Renal pelvis (tissue), 12 donors: ENCODE measurements at places on chromosomes 2 and 18.

DNA sequence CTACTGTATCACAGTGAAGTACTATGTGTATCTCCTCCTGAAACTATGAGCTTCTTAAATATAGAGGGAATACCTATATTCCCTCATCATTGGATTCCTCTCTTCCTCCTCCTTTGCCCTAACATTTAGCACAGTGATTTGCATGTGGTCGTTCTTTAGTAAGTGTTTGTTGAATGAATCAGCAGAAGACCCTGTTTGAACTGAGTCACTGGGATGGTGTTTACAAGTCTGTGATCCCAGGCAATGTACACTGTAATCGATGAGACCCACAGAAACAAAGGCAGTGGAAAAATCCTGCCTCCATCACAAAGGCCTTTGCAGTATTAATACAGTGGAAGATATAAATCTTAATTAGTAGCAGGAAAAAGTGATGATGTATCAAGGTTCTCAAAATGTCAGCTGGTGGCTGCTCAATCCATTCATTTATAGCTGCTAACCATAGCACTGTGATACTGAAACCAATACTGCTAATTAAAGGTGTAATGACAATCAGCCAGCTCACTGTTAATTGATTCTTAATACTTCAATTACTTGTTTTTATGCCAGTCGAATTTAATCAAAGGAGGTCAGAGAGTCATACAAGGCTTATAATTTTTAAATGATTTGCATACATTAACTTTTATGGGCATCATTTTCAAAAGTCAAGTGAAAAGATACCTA lies 20.8 kb upstream of the MYO3B start:
- DNase-seq, result no peak

DNA sequence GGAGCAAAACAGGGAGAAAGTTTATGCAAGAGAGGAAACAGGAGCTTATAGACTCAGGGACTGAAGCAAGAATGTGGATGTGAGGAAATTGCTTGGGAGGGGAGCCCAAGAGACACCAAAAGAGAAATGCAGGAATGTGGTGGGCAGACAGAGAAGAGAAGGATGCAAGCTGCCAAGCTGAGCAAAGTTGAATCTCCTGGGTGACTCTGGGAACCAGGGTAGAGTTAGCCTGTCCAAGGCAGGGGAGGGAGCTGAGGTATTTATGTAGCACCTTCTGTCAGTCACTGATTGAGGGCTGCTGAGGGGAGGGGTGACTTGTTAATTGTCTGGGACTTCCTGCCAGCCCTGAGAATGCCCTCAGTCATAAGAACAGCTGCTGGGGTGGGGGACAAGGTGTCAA lies 464.3 kb downstream of the NBAS start:
- no peak for DNase-seq

DNA sequence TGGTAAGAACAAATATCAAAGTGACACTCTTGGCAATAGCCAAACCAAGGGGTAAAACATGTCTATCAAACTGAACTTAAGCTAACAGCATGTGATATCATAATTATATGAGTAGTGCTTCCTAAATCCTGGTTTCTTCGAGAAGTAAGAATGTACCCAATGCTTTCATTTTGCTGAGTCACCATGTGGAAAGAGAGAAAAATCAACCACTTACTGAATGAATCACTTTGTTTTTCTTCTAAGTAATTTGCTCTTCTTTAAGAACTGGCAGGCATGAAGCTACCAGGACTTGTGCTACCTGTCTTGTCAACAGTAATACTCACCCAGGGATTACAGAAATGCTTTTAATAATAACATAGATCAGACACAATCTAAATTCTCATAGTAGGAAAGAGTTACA lies 19.0 kb upstream of the DUSP19 start:
- DNase-seq, result no peak

DNA sequence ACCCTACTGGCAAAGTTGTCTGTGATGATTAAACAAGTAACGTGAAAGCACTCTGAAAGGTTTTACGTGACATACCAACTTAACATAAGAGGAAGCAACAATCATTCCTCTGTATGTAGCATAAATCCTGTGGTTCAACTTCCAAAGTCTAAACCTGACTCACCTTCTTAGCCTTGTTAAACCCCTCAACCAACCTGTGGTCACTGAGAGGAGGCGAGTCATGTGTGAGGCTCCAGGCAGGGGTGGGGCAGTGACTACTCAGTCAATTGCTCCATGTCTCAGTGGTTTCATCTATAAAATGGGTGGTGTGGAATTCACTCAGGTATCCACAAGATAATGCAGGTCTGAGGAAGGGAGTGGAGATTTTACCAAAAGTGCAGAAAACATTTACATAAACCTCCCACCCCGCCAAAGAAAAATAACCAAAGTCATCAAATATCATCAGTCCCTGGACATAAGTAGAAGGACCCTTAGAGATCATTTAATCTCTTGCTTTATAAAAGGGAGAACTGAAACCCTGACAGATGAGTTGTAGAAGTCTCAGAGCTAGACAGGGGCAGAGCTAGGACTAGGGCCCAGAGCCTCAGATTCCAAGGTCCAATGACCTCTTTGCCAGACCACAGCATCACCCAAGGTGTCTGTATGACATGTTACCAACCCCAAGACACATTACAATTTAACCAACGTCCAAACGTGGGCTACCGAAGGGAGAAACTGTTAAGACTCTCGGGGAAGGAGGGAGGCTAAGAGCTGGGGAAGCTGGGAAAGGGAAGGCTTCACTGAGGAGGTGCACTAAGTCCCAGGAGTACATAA lies 3.7 kb upstream of the PCBP1 start:
- DNase-seq, result no peak

DNA sequence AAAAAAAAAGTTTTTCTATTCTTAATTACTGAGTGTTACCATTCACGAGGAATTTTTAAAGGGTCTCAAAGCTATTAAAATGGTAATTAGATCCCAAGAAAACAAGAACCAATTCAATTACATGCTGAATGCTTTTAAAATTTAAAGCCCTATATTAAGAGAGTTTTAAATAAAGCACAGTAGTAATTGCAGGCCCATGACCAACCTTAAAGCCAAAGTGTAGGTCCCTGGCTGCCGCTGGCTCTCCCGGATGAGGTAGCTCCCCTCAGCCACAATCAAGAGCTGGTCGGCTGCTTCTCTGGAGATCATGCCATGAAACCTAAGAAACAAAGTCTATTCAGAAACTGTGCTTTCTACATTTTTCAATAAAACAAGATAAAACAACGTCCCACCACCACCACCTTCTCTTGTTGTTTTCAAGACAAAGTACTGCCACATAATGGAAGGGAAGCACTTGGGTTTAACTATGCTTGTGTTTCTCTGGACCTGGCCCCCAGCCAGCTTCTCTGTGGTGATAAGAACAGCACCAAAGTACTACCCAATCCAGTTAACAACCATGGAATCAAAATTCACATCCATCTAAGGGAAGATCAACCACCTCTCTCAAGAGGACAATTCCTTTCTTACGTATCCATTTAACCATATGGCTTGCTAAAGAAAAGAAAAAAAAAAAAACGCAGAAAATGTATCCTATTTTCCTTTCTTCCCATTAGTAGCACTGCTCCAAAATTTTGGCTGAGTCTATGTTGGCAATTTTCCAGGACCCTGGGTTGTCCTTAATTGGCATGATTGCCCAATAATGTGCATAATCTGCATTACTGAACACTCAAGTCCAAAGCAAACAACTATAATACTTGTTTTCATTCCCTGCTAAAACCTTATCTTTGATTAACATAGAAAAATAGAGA lies 90.1 kb downstream of the CHN1 start:
- DNase-seq, result no peak

GRCh38 chr18:43022874-43023273 lies 92.6 kb downstream of the RIT2 start:
- DNase-seq, result no peak

- no peak for DNase-seq
Measured at GRCh38 chr2:73018188-73018825, 53.2 kb downstream of the SFXN5 start.

GRCh38 chr18:29259838-29260237 lies 1082.9 kb upstream of the CDH2 start:
- DNase-seq, result no peak

DNA sequence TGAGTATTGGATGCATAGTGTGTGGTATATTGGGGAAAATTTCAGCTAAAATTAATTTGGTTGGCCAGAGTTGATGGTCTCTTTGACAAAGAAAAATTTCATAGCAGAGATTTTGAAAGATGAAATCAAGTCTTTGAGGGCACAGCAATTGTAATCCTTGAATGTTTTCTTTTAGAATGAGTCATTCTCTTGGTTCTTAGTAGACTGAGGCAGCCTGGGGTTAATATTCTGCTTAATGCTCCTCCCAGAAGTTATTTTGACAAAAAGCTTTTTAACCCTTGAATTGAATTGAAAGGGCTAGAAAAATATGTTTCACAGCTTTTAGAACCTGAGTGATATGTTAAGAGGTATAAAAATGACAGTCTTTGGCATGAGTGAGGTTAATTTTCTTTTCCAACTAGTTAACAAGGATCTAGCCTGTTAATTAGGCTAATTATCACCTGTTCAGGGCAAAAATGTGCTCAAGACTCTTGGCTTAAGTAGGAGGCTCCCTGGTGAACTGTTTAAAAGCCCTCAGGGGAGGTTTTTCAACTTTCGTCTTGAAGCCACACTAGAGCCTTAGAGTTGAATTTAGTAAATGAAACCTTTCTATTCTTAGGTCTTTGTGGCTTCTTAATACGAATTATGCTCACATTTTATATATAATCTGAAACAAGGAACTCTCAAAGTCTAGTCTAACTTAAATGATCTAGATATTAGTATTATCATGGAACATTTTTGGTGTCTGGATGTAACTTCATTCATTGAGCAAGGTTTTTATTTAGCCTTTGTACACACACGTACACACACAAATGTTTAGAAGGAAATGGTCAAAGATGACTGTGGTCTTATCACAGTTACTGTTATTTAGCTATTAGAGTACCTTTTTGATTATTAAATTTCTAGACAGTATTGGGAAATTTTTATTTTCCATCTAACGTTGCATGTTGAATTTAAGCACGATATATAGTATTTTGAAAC lies 272.5 kb downstream of the ZNF407 start:
- no peak for DNase-seq

DNA sequence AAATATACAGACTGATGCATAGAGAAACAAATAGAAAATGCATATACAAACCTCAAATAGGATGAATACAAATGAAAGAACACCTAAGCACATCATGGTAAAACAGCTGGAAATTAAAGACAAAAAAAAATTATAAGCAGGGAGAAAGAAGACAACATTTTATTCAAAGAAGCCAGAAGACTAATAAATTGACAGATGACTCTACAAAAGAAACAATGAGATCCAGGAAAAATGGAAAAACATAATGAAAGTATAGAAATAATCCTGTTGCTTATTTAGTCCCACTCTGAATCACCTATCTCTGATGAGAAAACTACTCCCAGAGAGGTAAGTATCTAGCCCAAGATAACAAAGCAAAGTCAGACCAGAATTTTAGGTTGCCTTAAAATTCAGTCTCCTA lies 143.4 kb downstream of the RBM43 start:
- DNase-seq, result no peak

DNA sequence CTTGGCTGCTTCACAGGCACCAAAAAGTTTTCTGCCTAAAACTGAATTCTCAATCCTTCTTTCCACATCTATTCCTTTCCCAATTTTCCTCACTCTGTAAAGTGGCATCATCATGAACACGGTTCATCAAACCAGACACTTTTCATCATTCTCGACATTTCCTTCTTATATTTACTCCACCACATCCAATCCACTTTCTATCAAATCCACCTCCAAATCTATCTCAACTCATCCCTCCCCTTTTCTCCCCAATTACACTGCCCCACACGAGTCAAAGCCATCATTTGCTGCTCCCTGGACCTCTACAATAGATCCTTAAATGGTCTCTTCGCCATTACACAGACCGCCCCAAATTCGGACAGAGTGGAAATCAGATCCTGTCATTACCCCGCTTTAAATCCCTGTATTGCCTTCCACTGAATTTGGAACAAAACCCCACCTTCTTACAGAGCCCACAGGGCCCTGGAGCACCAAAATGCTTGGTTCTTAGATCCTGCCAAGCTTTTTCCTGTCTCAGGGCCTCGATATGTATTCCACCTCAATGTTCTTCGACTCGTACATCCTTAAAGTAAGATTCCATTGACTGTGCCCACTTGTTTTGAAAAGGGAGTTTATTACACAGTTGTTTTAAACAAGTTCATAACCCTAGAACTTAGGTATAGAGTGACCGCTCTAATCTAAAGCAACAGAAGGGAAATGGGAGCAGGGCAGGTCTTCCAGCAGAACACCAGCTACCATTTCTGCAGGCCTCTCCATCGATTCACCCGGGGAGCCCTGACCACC lies 856 bp downstream of the ACAA2 start:
- peak; percentile 11 for DNase-seq

GRCh38 chr2:74948779-74949178 lies 9.7 kb upstream of the POLE4 start:
- no peak for DNase-seq

DNA sequence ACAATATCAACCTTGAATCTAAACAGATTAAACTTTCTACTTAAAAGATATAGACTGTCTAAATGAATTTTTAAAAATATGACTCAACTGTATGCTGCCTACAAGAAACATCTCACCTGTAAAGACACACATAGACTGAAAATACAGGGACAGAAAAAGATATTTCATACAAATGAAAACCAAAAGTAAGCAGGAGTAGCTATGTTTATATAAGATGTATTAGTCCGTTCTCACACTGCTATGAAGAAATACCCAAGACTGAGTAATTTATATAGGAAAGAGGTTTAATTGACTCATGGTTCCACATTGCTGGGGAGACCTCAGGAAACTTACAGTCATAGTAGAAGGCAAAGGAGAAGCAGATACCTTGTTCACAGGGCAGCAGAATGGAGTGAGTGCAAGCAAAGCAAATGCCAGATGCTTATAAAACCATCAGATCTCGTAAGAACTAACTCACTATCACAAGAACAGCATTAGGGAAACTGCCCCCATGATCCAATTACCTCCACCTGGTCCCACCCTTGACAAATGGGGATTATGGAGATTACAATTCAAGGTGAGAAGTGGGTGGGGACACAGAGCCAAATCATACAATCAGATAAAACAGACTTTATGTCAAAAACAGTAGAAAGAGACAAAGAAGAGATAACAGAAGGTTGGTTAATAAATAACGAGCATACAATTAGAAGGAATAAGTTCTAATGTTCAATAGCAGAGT lies 214.4 kb upstream of the SLC39A10 start:
- DNase-seq, result no peak

DNA sequence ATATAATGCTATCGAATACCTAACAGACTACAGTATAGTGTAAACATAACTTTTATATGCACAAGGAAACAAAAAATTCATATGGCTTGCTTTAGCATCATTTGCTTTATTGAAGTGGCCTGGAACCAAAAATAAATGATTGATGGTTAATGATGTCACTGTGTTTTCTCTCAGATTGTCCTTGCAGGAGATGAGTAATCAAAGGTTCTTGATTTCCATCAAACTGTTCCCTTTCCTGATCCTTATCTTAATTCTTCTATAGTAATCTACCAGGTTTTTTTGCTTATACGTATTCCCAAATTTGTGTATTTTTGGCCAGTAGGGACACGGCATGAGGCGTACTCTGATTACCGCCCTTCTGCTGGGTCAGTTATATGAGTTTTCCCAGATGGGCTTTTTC lies 104.9 kb upstream of the CXCR4 start:
- DNase-seq, result no peak
